ENCODE measurements at places on chromosomes 4 and X.

- DNase-seq, result peak; percentile 36
These were observed 5.5 kb upstream of the WFS1 start for GRCh38 chr4:6264225-6264540.

DNA sequence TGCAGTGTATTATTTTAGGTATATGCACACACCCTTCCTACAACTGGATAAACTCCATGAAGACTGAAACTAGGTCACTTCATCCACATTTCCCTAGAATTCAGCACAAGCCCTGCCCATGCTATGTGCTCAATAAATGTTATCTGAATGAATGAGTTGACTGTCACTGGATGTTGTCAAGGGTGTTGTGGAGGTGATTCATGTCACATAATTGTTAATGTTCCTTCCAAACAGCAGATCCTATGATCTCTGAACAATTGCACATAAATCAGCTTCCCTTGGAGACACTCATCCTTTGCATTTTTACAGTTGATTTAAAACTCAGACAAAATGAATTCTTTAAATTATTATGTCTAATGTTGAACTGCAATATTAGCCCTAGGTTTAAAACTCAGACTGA, 154.7 kb downstream of the TSPAN5 start:
- no peak for DNase-seq

DNA sequence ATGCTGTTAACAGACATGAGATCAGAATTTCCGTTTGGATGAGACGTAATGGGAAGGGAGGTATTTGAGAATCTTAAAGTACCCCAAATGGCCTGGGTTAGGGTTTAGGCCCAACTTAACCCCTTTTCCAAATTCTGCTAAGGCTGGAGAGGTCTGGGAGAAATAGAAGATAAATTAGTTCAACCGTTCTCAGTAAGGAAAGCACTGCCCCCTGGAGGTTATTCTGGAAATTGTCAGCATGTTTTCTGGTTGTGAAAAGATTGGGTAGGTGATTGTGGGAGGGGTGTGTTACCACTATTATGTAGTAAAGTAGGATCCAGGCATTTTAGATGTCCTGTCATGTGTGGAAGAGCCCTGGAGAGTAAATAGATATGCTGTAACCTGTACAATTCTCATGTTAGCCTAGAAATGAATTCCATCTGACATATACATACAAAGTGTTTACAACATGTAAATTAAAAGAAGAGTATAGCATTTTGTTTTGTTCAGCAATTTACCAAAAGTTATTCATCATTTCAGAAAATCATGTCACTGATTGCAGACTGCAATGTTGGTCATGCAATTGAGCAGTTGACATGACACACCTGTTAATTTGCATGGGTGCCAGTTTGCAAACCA, 26.8 kb upstream of the GRXCR1 start:
- peak; percentile 79 for DNase-seq

DNA sequence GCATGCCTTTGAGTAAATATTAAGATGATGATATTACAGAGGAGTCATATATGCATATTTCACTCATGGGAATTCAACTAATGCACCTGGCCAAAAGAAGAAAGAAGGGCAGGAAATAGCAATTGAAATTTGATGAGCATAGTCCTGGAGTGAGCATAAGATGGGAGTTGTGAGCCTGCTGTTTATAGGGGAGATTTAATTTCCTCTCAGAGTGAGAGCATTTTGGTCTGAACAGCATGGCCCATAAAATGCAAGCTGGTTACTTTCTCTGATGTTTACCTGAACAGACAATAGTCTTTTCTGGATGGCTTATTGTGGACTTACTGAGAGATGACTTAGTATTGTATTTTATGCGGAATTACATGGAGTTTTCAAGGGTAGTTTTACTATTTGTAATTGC, 53.6 kb downstream of the FHIP1A start:
- DNase-seq, result no peak

DNA sequence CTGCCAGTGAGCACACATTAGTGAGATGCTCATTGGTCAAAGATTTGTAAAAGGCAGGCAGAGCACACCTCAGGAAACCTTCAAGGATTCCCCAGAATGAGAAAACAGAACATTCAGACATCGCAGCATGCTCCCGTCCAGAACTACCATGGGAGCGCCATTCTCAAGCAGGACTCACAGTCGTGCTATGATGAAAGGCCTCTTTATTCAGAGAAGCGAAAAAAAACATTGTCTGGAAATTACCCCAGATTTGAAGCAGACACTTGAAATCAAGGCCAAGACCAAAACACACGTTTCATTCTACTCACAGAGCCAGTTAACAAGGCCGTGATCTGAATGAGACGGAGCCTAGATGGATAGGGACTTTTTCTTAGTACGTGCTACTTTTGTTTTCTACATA, 961.8 kb upstream of the TENM3 start:
- DNase-seq, result no peak

DNA sequence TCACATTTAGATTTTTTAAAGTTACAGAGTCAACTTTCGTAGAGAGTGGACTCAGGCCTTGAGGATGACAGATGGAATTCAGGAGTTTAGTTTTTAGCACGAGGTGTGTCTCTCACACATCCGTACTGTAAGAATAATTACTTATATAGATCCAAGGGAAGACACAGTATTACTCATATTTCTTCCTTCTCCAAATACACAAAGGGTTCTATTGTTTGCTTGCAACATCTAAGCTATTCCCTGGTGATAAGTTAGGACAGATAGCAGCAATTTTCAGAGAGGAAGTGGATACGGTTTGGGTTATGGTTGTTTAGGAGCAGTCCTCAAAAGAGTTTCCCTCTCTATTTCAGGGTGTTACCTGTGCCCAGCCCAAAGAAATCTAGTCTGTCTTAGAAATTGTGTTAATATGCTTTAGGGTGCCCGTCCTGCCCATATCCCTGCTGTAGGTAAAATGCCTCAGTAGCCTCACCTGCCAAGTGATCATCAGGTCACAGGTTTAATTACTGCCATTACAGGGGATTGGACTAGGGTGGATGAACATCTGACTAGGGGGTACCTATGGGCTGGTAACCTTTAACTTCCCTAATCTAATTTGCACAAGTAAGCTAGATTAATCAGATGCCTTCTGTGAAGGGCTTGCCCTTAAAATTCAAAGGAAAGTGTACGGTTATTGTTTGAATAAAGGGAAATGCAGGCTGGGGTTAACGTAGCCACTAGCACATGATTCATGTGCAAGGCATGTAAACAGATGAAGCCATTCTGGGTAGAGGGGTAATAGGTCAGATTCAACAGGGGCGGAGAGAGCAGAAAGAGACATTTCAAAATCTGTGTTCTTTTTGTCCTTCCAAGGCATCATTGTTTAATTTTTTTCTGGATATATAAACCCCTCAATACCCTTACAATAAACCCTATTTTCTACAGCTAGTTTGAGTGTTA, 8.7 kb upstream of the PPP3CA start:
- no peak for DNase-seq

GRCh38 chr4:139973616-139974015, 180.4 kb downstream of the MAML3 start:
- DNase-seq, result no peak

DNA sequence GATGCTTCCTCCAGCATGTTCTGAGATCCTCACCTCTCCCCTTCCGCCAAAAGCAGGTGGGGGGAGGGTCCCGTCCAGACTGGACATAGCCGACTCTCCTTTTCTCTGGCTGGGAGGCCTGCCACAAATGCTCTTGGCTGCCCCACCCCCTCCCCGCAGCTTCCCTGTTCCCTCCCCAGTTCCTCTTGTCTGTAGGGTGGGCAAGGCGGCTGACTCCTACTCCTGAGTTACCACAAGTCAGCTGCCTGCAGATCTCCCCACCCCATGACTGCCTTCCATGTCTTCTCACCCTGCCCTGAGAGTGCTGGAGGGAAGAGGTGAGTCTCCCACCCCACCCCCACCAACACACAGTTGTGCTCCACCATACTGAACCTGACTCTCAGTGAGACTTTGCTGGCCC, 2.9 kb downstream of the ATP6AP1 start:
- peak; percentile 77 for DNase-seq

- DNase-seq, result no peak
These were observed 25.6 kb upstream of the ABCB7 start for GRCh38 chrX:75181721-75182120.

DNA sequence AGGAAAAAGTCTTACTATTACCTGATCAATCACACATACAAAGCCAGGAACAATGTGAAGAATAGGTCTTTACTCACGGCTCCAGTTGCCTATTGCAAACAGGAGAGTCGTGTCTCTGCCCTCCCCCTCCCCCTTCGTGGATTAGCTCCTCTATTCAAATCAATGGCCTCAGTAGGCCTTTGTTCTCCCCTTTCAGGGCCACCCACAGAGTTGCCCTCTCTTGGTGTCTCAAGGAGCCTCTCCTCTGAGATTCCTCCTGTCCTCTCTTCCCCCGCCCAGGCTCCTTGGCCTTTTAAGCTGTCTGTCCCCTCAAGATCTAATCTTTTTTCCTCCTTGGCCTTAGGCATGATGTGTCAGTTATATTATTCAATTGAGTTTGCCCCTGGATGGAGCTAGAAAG, 107.2 kb upstream of the NALF2 start:
- no peak for DNase-seq

GRCh38 chrX:24424948-24425347, 40.1 kb upstream of the PDK3 start:
- no peak for DNase-seq

- DNase-seq, result no peak
These were observed 17.1 kb upstream of the ARHGAP10 start for GRCh38 chr4:147714575-147715401.

GRCh38 chr4:22356987-22357596, 158.8 kb downstream of the ADGRA3 start:
- DNase-seq, result peak; percentile 68

DNA sequence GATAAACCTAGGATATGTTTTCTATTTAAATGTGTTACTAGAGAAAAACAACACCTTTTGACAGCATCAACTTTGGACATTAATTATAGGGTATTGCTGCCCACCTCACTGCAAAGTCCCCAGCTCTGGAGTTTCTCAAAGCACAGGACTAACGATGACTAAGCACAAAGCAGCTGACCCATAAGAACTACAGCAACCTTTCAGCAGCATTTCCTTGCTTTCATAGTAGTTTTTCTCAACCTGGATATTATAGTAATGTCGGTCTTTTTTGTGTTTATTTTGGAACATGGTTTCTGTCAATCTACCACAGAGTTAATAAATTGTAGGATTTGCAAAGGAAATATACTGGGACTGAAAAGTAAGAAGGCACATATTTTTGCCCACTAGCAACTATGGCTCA, 21.5 kb downstream of the HHIP start:
- DNase-seq, result no peak

DNA sequence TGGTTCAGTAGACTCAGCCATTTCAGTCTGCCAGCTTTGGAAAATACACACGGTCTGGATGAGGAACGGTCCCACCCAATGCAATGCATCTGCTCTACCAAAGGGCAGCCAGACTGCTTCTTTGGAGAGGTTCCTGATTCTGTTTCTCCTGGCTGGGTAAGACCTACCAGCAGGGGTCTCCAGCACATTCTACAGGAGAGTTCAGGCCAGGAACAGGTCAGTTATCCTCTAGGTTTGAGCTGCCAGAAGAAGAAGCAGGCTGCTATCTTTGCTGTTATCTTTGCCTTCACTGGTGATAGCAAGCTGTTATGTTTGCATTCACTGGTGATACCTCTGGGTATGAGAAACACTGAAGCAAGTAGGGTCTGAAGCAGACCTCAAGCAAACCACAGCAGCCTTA, 45.5 kb upstream of the PBDC1 start:
- DNase-seq, result peak; percentile 42

DNA sequence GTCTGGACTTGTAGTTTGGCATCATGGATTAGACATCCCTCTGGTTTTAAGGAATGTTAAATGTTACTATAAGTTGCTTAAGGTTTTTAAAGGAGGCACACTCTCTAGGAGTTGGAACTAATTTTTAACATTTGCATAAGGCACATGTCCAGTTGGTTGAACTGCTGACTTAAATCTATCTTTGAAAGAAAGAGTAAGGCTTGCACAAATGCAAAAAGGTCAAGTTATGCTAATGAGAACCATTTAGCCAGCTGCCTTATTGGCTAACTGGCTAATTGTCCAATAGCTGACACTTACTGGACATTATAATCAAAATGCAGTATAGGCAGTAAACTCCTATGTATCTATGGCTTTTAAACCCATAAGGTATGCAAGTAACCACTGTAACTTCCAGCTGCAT, 206.1 kb upstream of the TTC29 start:
- DNase-seq, result no peak

- DNase-seq, result no peak
These were observed 235.6 kb upstream of the JADE1 start for GRCh38 chr4:128573781-128574508.

DNA sequence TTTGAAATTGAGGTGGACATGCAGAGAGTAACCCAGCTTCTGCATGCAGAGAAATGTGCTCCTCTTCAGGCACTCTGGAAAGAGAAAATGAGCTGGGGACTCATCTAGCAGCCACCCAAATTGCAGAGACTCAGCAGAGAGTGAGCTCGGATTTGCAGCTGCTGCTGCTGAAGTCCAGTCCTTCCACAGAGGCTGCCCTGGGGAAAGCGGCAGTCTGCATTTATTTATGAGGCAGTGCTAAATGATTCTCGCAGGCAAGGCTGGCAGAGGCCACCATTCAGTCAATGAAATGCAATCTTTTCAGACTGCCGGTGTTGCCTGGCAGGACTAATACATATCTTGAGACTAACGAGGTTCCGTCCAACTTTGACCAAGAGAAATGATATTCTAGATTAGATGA, 404.8 kb downstream of the NLGN4X start:
- no peak for DNase-seq

- DNase-seq, result no peak
These were observed 121.2 kb upstream of the MID1 start for GRCh38 chrX:10741550-10741949.

GRCh38 chrX:9351126-9351525, 113.7 kb upstream of the TBL1X start:
- no peak for DNase-seq

- no peak for DNase-seq
These were observed 735.1 kb downstream of the STIM2 start for GRCh38 chr4:27595571-27596360.

DNA sequence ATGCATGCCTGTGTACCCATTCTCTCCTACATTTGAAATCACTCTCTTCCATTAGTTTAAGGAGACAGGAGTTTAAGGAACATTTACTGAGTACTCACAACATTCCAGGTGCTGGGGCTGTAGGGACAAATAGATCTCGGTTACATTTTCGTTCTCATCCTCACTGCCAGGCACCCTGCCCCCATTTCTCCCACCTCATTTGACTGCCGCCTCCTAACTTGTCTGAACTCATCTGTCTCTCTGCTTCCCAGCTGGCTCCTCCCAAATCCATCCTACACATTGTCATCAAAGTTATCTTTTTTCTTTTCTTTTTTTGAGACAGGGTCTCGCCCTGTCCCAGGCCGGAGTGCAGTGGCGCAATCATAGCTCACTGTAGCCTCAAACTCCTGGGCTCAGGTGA, 19.8 kb upstream of the MPC1L start:
- DNase-seq, result no peak

DNA sequence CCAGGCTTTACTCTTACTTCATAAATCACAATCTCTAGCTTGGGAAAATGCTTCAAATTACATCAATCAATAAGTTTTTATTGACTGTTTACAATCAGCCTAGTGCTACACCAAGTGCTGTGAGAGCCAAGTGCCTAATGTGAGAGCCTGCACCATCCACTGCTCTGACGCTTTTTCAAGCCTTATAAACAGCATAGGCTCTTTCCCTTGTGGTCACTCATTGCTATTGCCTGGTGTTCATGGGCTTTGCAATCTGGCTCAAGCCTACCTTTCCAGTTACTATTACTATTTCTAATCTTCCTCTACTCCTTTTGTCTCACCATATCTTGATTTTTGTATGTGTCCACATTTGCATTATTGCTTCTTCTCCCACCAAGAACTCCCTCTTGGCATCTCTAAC, 77.0 kb downstream of the REELD1 start:
- DNase-seq, result no peak
